ENCODE measurements at places on chromosomes 7 and 10. TPM values are rescaled to one million over a fixed set of nuclear protein-coding genes. Genes with fewer than 3 reads are reported as not detected.

The GPNMB gene
- total RNA-seq, result 14.3 TPM

The FGFR2 gene
- 279 TPM for total RNA-seq

The SLC26A5 gene
- not detected for total RNA-seq

The CDC14C gene
- not detected for total RNA-seq

The LRRN3 gene
- total RNA-seq, result 5.8 TPM

The C10orf53 gene
- not detected for total RNA-seq

The NPVF gene
- total RNA-seq, result not detected

The GET4 gene
- 98.5 TPM for total RNA-seq

The SYT15B gene
- not detected for total RNA-seq

The MYH16 gene
- total RNA-seq, result not detected

The TMEM176B gene
- 1.8 TPM for total RNA-seq

The C10orf71 gene
- not detected for total RNA-seq

The SPRN gene
- total RNA-seq, result not detected

The LRIT1 gene
- total RNA-seq, result not detected

The ASB10 gene
- total RNA-seq, result not detected

The SNX10 gene
- 32.3 TPM for total RNA-seq

The KNDC1 gene
- 4.0 TPM for total RNA-seq

The CLDN12 gene
- total RNA-seq, result 20.1 TPM

The FAM171A1 gene
- total RNA-seq, result 2.6 TPM

The COL13A1 gene
- 0.17 TPM for total RNA-seq

The EBF3 gene
- 0.24 TPM for total RNA-seq

The PDE6C gene
- total RNA-seq, result not detected

The PARP12 gene
- 0.06 TPM for total RNA-seq

The ACSM6 gene
- total RNA-seq, result not detected

The CCDC201 gene
- not detected for total RNA-seq

The ETV1 gene
- total RNA-seq, result 7.2 TPM

The NPSR1 gene
- total RNA-seq, result not detected

The CALCR gene
- total RNA-seq, result not detected

The ODAD2 gene
- not detected for total RNA-seq

The FZD8 gene
- total RNA-seq, result 0.18 TPM

The SPAG6 gene
- total RNA-seq, result 52.9 TPM

The HILPDA gene
- total RNA-seq, result 14.2 TPM

The SEC31B gene
- 3.9 TPM for total RNA-seq

The VWC2 gene
- not detected for total RNA-seq

The LLCFC1 gene
- not detected for total RNA-seq
